CD4-positive, alpha-beta T cell treated with Interleukin-21 for 1 hour (primary cell): ENCODE measurements at places on chromosomes 3 and 15.
A peak's percentile ranks its signal among the peaks of the same experiment; 100 is the strongest.

DNA sequence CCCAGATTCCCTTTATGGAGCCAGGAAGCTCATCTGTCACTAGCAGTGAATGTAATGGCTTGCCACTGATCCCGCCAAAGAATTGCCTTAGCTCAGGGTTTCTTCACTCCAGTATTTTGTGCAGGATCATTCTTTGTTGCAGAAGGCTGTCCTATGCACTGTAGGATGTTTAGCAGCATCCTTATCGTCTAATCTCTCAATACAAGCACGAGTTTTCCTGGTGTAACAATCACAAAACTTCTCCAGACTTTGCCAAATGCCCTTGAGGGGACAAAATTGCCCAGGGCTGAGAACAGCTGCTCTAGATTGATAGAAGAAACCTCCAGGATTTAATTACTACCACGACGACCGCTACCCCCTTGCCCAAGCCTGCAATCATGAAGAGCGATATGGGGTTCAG lies 6.8 kb upstream of the SHQ1 start:
- no peak for DNase-seq

GRCh38 chr15:35673093-35673684 lies 127.2 kb upstream of the DPH6 start:
- no peak for DNase-seq

DNA sequence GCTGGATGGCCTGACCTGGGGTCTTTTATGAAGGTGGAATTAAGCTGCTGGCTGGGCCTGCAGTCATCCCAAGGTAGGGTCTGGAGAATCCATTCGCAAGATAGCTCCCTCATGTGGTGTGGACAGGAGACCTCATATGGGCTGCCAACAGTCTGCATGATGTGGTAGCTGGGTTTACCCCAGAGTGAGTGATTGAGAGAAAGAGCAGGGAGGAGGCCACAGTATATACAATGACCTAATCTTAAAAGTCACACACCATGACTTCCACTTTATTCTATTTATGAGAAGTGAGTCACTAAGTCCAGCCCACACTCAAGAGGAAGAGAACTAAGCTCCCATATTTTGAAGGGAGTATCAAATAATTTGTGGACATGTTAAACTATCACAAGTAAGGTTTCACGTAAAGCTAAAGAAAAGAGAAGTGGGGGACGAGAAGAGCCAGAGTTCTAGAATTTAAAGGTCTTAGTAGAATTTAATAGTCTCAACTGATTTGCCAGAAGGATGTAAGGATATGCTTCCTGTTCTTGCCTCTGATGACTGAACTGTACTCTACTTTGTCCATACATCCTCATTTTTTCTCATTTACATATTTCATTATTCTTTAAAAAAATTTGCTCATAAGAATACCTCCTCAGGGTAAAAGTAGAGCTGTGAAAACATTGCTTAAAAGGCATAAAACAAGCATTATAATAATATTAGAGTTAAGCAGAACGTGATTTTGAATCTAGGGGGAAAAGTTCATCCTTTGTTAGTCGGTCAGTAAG lies 184.4 kb downstream of the PEX5L start:
- DNase-seq = no peak

DNA sequence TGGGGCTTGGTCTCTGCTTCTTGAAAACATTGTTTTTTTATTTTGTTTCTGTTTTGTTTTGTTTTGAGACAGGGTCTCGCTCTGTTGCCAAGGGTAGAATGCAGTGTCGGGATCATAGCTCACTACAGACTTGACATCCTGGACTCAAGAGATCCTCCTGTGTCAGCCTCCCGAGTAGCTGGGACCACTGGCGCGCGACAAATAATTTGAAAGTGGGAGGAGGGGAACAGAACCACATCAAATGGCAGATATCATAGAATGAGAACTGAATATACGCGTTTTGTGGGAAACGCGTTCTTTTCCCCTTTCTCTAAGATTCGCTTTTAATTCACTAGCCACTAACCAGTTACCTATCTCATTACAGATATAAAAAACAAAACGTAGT lies 641 bp upstream of the VPS13C start:
- no peak for DNase-seq

- no peak for DNase-seq
These were observed 119.2 kb upstream of the THBS1 start for GRCh38 chr15:39461536-39462130.

GRCh38 chr3:159988617-159989271 lies at the start of gene IL12A:
TSS of gene IL12A (plus strand) at chr3:159988835.
- DNase-seq = peak; percentile 85

GRCh38 chr3:72155391-72156064 lies 370.6 kb upstream of the PROK2 start:
- DNase-seq = no peak

DNA sequence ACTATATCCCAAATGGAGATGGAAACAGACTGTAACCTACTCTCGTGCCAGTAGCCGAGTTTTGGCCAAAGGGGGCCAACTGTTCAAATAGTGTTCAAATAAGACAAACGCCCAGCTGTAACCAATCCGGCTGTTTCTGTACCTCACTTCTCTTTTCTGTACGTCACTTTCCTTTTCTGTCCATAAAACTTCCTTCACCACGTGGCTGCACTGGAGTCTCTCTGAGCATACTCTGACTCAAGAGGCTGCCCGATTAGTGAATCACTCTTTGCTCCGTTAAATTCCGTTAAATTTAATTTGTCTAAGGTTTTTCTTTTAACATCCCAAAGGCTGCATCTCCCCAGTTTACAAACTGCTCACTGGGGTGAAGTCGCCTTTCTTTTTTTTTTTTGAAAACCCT lies 219.2 kb upstream of the P2RY1 start:
- no peak for DNase-seq

DNA sequence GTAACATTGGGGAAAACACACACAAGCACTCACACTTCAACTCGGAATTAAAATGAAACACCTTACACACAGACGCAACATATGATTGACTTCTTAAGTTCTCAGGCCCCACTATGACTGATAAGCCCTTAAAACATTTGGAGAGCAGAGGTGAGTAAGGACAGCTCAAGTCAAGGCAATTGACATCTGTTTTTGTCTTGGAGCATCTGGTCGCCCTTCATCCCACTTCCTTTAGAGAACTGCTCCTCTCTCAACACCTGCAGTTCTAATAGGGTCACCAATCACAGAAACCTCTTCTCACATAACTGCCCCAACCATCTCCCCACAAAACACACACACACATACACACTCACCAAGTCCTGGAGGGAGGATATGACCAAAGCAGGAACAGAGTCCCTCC lies 43.4 kb downstream of the ERC2 start:
- no peak for DNase-seq

DNA sequence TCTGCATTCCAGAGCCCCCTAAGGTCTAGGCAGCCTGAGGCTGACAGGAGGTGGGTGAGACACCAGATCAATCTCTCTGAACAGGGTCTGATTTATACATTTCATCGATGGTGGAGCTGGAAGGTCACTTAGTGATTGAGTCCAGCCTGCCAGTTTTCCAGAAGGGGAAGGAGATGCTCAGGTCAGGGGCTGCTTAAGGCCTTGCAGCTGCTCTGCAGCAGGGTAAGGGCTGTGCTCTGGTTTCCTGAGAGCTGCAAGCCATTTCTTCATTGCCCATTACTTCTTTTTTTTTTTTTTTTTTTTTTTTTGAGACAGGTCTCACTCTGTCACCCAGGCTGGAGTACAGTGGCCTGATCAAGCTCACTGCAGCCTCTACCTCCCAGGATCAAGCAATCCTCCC lies 10.7 kb downstream of the TADA3 start:
- DNase-seq = no peak

- no peak for DNase-seq
These were observed 62.3 kb upstream of the CPOX start for GRCh38 chr3:98655666-98656065.
